ENCODE measurements at places on chromosomes 16 and 17.

- DNase-seq, result no peak
Measured at GRCh38 chr16:74871608-74872007, 97.0 kb upstream of the FA2H start.

DNA sequence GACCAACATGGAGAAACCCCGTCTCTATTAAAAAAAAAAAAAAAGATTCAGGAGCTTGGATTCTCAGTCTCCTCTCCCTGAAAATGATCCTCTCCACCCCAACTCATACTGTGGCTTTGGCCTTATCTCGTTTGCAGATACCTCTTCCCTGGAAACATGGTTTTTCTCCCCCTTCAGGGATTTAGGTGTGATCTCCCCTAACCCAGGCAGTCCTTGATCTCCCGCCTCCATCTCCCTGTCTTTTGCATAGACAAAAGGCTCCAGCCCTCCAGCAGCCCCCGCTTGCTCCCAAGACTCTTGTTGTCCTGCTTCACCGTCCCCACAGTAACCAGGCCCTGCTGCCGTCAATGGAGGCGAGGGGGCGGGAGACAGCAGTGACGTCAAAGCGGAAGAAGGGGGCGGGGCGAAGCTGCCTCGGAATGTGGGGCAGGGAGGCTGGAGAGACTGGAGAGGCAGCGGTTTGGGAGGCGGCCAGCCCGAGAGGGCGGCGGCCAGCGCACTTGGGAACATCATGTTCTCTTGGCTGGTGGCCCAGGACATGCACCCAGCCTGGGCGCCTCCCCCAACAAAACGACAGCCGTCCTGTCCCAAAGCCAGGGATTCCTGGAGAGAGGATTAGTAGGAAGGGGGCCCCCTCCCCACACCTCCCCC, 1.9 kb upstream of the PER1 start:
- peak; percentile 89 for DNase-seq

- no peak for DNase-seq
Measured at GRCh38 chr17:33871720-33872540, 383.2 kb upstream of the CCL2 start.

- no peak for DNase-seq
Measured at GRCh38 chr17:52419229-52419641, 260.7 kb upstream of the CA10 start.

GRCh38 chr17:71237903-71238538, 882.8 kb upstream of the SOX9 start:
- DNase-seq, result no peak

DNA sequence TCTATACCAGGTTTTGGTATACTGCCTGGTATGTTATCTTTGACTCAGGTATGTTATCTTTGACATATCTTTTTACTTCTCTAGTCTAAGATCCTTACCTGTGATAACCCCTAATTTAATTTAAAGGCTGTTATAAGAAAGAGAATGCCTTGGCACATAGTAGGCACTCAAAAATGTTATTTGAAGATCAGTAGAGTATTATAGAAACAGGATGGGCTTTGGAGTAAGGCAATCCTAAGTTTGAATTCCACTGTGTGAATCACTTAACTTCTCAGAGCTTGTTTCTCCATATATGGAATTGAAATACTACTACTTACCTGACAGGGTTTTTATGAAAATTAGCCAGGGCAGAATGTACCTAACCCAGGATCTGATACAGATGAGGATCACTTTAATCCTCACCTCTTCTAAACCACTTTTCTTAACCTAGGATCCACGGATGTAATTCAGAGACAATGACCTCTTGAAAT, 1.2 kb downstream of the BRIP1 start:
- DNase-seq, result no peak

- no peak for DNase-seq
Measured at GRCh38 chr17:17379197-17379991, 76.2 kb downstream of the NT5M start.

DNA sequence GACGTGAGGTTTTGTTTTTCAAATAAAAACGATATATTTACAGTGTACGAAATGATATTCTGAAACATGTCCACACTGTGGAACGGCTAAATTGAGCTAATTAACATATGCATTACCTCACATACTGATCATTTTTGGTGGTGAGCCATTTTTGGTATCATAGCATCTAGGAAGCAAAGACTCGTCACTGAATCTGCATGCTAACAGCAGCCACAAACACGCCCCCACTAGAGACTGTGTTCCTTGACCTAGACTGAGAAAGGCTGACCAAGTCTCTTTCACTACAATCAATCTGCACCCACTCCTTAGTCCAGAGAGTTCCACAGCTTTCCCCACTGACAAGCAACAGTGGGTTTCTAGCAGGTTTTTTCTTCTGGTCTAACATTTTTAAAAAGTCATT, 29.5 kb downstream of the NPLOC4 start:
- DNase-seq, result no peak

DNA sequence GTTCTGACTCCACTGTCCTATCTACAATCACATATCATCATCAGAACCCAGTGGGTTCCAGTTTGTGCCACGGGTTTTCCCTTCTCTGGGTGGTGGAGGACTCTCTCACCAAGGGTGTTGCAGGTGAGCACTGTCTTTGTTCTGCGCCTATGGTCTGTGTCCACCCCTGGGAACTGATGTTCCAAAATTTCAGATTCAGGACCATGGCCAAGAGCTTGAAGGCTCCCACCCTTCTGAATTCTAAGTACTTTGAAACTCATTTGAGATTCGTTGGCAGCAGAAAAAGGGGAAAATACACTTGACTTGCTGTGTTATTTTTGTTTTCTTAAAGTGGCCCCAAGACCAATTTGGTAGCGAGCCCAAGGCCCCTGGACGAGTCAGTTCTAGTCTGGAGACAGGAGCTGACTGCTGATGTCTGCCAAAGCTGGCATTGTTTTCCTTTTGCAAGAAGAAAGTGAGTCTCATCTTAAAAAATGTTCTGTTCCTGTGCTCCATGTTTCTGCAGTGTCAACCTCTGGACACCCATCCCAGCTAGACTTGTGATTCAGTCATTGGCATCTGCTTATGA, 310.9 kb downstream of the HAPSTR1 start:
- no peak for DNase-seq

DNA sequence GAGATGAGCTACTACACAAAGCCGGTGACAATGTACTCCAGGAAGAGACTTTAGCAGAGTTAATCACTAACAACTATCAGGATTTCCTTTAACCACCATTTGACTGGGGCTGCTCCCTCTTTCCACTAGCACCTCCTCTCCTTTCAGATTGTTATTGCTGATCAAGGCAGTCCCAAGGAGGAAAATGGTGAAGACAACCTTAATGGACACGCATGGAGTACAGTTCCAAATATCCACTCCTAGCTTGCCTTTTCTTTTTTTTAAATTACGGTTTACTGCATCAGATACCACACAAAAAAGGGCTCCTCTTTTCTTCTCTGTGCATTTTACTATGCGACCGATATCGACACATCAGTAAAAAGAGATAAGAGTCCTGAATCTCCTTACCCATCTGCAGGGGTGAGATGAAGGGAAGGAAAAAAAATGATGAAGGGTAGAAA, 30.9 kb downstream of the FAM222B start:
- DNase-seq, result no peak

GRCh38 chr16:64211331-64211730, 910.5 kb downstream of the CDH11 start:
- DNase-seq, result no peak

DNA sequence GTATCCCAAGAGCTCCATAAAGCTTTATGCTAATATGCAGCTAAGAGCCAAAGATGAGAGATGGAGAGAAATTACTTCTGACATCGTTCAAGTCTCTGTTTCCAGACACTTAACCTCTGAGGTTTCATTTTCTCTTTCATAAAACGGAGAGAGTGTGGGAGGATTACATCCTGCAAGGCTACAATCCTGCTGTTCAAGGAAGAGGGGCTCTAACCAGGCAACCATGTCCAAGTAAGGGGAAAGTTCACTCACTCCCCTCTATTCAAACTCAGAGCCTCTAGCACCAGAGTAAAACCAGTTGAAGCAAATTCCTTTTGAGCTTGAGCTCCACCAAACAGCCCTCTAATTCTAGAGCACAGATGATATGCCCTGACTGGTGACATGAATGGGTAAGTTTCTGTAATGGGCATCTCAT, 397.4 kb downstream of the NPIPA8 start:
- DNase-seq, result no peak

GRCh38 chr17:60138769-60139437, 10.9 kb upstream of the CA4 start:
- DNase-seq, result no peak

- DNase-seq, result no peak
Measured at GRCh38 chr16:86520317-86521210, 10.2 kb downstream of the FOXF1 start.

GRCh38 chr16:83365166-83365565, 442.6 kb upstream of the HSBP1 start:
- no peak for DNase-seq

- DNase-seq, result peak; percentile 57
Measured at GRCh38 chr17:44219108-44219615, 313 bp downstream of the UBTF start.

DNA sequence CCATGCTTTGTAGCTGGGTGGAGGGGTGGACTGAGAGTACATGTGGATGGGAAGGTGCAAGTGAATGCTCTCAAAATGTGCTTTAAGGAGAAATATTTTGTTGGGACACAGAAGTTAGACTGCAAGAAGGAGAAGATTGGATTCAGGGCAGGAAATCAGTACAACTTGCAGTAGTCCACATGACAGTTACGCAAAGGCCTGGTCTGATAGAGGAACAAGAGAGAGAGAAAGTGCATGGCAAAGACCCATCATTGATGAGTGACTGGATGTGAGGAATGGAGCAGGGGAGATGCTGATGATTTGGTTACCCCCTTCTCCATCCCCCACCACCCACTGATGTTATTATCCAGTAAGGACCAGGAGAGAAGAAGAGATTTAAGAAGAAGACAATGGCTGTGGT, 472.8 kb downstream of the MAF start:
- no peak for DNase-seq

- no peak for DNase-seq
Measured at GRCh38 chr17:32802306-32802705, 74.6 kb downstream of the MYO1D start.

DNA sequence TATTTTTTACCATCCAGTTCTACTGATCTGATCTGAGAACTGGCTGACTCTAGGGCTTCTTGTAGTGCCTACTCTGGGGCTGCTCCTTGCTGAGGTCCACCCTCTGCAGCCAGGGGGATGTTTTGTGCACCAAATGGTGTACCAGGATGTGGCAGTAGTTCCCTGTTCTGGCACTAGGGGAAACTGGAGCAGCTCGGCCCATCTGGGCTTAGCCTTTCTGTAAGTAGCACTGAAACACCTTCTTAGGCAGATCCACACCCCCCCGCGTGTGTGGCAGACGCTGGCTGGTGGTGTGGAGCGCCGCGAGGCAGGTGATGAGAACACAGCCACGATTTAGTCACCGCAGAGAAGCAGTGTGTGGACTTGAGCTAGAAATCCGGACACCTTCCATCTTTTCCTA, 17.0 kb downstream of the DUSP14 start:
- no peak for DNase-seq

GRCh38 chr17:79065105-79065670, 9.4 kb upstream of the ENGASE start:
- peak; percentile 54 for DNase-seq

DNA sequence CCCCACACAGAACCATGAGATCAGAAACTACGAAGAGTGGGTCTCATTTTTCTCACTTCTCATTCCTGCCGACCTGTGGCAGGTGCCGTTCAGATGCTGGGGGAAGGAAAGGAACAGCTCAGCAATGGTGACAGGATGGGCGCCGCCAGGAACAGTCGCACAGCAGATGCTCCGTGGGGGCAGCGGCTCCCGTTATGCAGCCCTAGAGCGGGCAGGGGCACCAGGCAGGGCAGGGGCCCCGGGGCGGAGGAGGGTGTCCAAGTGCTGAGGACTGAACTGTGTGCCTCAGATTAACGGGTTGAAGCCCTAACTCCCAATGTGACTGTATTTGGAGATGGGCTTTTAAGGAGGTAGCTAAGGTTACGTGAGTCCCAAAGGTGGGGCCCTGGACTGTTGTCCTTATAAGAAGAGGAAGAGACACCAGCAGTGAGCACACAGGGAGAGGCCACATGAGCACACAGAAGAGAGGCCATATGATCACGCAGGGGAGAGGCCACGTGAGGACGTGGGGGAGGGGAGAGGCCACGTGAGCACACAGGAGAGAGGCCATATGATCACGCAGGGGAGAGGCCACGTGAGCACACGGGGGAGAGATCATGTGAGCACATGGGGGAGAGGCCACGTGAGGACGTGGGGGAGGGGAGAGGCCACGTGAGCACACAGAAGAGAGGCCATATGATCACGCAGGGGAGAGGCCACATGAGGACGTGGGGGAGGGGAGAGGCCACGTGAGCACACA, 95.7 kb upstream of the METRNL start:
- no peak for DNase-seq

- DNase-seq, result no peak
Measured at GRCh38 chr16:67834242-67834614, 7.9 kb upstream of the THAP11 start.

DNA sequence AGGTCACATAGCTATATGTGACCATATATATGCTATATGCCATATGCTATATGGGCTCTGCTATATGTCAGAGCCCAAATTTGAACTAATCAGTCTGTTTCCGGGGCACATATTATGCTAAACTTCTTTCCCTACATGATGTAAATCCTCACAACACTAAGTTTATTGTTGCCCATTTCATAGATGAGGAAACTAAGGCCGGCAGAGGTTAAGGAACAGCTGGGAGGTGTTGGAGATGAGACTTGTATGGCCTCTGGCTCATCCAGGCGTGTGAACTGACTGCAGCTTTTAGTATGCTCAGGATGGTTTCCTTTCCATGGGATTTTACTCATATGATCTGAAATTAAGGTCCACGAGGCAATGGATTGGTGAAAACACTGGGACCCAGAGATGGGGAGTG, 17.5 kb upstream of the CNOT1 start:
- no peak for DNase-seq

DNA sequence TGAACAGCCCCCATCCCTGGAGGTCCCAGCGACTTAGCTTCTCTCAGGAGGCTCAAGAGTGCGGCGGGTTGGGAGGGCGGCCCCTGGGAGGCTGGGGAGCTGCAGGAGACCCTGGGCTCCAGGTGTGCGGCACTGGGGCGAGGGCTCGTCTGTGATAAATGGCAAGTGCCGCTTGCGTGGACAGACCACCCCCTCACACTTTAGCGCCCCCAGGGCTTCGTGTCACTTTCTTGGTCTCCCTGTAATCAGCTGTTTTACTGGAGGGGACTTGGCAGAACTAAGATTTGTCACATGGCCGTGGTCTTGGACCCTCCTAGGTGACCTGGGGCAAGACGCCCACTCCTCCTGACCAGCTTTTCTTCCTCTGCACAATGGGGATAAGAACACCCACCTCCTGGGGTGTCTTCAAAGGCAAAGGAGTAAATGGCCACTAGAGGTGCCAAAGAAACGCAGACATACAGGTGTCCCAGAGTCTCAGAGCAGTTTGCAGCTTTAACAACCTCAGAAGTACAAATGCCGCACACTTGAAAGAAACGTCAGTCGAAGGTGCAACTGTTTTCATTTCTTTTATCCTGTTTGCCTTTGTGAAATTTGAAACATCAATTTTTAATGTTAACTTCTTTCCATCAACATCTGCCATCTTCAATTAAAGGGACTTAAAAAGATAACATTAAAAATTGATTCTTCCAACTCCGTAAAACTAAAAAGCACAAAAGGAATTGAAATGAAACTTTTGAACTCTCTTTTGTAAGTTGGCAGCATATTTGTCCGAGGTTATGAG, 946 bp downstream of the OSGIN1 start:
- no peak for DNase-seq

GRCh38 chr16:2083409-2083808, 35.6 kb downstream of the TSC2 start:
- no peak for DNase-seq
